ENCODE measurements at places on chromosomes 5 and 9.

DNA sequence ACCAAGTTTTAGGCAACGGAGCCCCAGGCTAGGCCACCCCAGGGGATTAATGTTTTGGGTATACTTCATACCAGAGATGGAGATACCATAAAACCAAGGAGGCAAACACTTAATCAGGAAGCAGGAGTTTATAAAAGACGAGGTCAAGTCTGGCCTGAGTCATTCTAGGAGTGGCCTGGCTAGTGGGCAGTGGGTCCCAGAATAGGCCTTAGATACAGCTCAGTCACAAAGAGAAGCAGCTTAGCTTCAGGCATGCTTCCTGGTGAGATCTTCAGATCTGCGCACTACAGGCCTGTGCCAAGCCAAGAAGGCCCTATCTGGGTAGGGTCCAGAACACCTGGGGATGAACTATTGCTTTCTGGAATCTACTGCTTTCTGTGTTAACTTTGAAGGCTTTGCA, 20.6 kb upstream of the NR5A1 start:
- DNase-seq, result no peak

DNA sequence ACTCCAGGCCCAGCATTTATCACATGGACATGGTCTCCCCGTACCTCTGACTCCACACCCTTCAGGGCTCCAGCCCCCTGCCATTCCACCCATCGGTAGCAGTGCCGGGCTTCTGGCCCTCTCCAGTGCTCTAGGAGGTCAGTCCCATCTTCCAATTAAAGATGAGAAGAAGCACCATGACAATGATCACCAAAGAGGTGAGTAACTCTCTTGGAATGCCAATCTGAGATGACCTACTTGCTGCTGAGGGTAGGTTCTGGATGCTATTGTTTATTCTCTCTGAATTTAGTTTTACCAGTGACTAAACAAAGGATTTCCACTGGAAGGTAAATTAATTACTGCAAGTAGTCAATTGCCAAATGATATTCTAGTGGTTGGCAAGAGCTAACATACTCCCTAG, 80.8 kb downstream of the TLE4 start:
- no peak for DNase-seq

- no peak for DNase-seq
Measured at GRCh38 chr9:80231318-80232236, 659.8 kb downstream of the TLE4 start.

- no peak for DNase-seq
Measured at GRCh38 chr9:70228118-70228517, 30.7 kb upstream of the SMC5 start.

Data from Kasumi-1 (cell line).